ENCODE measurements at places on chromosomes 7 and 10.

- DNase-seq, result no peak
Observed at GRCh38 chr7:20267482-20267881, 50.3 kb upstream of the MACC1 start.

- no peak for DNase-seq
Observed at GRCh38 chr10:58081353-58081752, 186.3 kb downstream of the IPMK start.

- no peak for DNase-seq
Observed at GRCh38 chr10:104117839-104118323, 4.1 kb upstream of the SFR1 start.

DNA sequence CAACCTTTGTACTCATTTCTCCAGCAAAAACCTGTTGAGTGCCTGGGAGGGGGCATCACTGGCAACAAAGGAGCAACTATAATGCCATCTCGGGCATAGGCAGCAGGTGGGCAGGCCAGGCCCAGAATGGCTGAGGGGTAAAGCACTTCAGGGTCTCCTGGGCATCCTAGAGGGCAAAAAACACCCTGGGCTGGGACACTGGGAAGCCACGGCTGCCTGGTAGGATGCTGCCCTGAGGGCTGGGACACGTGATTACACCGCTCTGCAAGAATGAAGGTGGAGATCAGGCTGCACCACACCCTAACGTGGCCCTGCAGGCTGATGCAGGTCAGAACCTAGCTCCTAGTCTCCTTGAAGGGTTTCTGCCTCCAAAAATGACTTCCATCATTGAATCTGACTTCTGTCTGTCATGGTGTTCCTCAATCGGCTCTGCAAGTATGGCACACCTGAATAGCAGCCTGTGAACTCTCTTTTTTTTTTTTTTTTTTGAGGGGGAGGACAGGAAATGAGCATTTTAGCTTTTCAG, 4.5 kb upstream of the TRAPPC14 start:
- no peak for DNase-seq

GRCh38 chr10:132489053-132489703, 48.4 kb upstream of the INPP5A start:
- no peak for DNase-seq

DNA sequence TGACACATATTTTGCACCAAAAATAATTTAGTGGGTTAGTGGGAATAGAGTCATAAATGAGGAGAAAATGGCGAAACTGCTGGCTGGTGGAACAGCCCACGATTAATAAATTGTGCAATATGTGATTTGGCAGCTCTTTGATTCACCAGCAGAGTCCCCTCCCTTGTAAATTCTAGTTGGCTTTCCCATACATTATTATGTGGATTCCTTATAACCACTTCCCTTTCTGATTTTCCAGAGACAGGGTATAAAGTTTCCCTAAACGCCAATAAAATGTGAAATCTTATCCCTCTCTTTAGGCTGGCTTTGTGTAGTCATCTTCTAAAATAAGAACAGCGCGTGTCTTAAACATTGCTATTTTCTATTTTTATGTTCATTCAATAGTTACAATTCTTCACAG, 149.4 kb upstream of the FERD3L start:
- DNase-seq, result no peak

DNA sequence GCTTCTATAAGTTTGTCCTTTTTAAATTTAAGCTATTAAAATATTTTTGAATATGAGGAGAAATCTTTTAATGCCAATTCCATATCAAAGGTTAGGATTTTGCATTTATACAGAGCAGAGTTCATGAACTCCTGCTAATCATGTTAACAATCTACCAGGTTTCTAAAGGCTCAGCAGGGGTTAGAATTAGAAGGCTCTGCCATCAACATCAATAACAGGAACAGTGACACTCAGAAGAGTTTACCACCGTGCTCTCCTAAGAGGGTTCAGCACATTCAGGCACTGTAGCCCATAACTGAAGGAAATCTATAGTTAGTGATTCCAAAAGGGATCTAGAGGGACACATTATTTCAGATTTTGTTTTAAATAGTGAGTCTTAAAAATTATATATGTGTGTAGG, 100.1 kb downstream of the HOXA1 start:
- no peak for DNase-seq

GRCh38 chr7:102258749-102259107, 27.9 kb upstream of the SH2B2 start:
- no peak for DNase-seq

- no peak for DNase-seq
Observed at GRCh38 chr7:26112203-26112740, 39.7 kb upstream of the NFE2L3 start.

- DNase-seq, result no peak
Observed at GRCh38 chr10:16586358-16587138, 64.9 kb upstream of the C1QL3 start.

GRCh38 chr7:11768263-11768662, 63.7 kb downstream of the THSD7A start:
- no peak for DNase-seq

GRCh38 chr7:39594988-39595620, 28.3 kb upstream of the RALA start:
- no peak for DNase-seq

DNA sequence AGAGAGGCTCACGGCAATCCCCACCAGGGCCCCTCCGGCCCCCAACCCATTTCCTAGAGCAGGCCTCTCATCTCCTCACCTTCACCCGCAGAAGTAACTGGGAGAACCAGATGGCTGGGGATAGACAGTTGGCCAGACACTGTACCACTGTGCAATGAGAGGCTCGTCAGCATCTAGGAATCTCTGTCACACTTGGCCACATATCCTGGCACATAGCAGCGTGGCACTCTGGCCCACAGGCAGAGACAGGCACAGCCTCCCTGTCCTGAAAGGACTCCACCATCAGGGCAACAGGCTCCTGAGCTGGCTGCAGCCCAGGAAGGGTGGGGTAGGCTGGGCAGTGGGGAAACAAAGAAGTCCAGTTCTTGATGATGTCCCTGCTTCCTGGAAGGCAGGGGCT, 45.8 kb downstream of the C10orf143 start:
- no peak for DNase-seq

- DNase-seq, result no peak
Observed at GRCh38 chr7:100856871-100857282, 4.4 kb downstream of the SLC12A9 start.

GRCh38 chr10:112666094-112666493, 219.1 kb downstream of the VTI1A start:
- DNase-seq, result no peak

DNA sequence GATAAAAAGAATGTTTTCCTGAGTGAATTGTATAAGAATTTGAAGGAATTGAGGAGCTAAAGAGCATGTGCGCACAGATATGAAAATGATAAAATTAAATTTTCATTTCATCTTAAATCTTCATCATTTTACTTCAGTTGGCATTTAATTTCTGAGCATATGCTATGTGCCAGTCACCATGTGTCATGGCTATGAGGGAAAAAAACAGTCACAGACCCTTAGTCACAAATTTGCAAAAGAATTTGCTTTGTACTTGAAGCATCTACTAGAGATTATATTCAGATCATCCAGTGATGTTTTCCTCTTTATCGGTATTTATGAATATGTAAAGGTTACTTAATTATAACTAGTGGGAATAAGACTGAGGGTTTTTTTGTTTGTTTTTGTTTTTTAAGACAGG, 29.8 kb downstream of the VCL start:
- DNase-seq, result no peak

DNA sequence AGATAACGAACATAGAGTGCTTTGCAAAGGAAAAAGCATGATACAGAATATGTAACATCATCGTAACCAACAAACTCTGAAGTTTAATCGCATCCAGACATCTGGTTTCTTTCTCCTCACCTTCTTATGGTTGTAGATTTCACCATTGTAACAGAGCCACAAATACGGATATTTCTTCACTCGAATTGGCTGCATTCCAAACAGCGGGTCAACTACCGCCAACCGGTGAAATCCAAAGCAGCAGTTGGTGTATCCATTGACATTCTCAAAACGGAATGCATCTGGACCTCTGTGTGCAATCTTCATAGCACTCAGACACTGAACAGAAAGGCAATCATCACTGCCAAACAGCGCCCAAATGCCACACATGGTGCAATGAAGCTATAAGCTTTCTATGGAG, 3.4 kb downstream of the ASNS start:
- no peak for DNase-seq

DNA sequence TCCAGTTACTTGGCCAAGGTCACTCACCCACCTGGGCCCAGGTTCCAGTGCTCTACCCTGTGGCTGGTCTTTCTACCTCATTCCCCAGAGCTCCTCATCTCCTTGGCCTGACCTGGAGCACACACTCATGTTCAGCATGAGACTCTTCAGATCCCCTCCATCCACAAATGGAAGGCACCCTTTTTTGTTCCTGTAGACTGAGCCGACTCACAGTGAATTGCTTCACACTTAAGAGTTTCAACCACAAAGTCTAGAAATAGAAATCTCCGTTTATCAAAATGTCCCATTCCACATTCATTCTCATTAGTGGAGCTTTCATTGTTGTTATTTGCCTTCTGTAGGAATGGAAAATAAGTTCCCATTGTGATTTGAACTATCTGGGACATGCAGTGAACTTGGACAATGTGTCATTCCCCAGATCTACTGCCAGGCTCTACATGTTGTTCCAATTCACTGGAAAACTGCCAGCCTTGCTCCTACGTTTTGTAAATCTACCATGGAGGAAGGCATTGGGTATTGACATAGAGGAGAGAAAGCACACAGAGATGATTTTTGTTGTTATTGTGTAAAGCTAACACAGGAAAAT, 125.3 kb upstream of the CELF2 start:
- DNase-seq, result no peak

GRCh38 chr7:100629117-100629716, 12.1 kb downstream of the TFR2 start:
- no peak for DNase-seq

- DNase-seq, result no peak
Observed at GRCh38 chr10:76651154-76651553, 986.5 kb downstream of the KCNMA1 start.

DNA sequence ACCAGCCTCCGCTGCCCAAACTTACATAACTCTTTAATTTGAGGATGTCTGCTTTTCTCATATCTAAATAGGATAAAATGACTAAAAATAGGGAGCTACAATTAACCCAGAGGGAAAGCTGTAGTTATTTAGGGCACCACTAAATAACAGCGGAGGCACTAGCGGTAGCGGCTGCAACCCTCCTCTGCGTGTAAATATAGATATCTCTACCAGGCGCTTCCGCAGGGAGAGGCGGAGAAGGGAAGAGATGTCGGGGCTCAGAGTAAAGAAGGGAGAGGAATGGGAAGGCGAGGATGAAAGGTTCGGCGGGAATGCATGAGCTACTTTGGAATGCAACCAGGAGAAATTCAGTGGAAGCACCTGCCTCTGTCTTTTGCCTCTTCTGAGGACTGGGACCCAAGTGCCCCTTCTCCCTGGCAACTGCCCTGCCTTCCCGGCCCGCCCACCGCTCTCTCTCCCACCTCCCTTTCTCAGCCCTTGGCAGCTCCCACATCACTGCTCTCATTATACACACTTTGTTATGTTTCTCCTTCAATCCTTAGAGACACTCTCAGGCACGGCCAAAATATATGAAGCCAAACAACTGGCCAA, 698.3 kb downstream of the PARD3 start:
- DNase-seq, result no peak

DNA sequence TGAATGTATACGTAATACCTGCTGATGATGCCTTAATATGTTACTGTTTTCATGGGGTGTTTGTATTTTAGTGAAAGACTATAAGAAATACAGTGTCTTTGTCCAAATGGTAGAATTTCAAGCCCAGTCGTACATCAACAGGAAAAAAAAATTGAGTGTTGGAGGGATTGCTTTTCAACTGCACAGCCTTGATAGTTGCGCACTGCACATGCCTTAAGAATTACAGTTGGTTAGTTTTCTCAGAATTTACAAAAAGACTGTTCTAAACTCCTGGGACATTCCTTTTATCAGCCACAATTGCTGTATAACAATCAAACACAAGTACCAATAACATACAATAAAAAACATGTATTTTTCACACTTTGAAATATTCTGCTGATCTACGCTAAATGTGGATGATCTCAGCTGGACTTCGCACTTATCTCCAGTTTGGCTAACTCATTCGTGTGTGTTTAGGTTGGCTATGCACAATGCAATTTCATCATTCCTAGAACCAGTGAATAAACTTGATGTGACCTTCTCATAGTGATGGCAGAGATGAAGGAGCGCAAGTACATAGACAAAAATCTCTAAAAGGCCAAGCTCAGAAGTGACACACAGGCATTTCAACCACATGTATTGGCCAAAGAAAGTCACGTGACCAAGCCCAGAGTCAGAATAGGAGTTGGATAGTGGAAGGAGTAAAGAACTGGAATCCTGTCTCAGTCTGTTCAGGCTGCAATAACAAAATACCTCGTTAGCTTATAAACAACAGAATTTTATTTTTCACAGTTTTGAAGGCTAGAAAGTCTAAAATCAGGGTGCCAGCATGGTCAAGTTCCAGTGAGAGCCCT, 152.3 kb downstream of the IPMK start:
- DNase-seq, result no peak

DNA sequence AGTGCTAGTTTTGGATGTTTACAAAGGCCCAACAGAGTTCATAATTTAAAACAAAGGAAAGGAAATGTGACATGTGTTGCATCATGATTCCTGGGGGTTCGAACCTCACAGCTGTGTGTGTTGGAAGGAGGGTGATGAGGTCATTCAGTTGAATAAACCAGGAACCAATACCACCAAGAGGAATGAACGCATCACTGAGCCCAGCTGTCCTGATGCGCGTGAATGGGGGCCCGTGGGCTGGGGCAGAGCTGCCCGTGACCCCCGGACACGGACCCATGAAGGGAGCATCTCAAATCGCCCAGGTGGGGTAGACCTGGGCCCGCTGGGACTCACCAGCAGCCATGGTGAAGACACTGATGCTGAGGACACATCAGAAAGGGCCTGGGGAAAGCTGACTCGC, 33.0 kb downstream of the BRI3 start:
- DNase-seq, result no peak

GRCh38 chr7:74138334-74138867, 35.8 kb upstream of the EIF4H start:
- no peak for DNase-seq

- no peak for DNase-seq
Observed at GRCh38 chr10:89479771-89480446, 55.5 kb downstream of the SLC16A12 start.

- DNase-seq, result no peak
Observed at GRCh38 chr10:86992456-86992855, 24.2 kb downstream of the ADIRF start.

GRCh38 chr10:89929282-89930026, 228.1 kb downstream of the KIF20B start:
- no peak for DNase-seq

GRCh38 chr10:19920075-19920726, 104.0 kb downstream of the PLXDC2 start:
- DNase-seq, result no peak

GRCh38 chr10:54131833-54132232, 669.2 kb downstream of the PCDH15 start:
- no peak for DNase-seq
